H9 (cell line): ENCODE measurements at places on chromosomes 1 and 21. TPM values are rescaled to one million over a fixed set of nuclear protein-coding genes. Genes with fewer than 3 reads are reported as not detected.

- DNase-seq = no peak
Measured at GRCh38 chr1:219495737-219496408, 117.0 kb downstream of the ZC3H11B start.

DNA sequence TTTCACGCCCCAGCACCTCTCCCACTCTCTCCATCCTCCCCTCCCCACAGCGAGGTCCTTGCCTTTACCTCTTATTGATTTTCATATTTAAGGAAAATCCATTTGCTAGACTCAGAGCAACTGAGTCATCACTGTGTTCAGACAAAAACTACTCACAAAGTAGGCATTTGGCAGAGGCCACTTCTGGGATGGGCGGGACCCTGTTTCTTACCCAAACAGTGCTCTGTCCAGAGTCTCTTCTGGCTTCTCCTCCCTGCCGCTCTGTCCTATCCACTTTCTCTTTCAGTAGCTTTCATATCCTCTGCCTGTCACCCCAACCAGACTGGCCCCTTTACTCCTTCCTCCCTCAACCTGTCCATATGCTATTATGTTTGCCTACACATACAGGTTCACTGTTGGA, 2.4 kb upstream of the NAV1 start:
- DNase-seq = no peak

DNA sequence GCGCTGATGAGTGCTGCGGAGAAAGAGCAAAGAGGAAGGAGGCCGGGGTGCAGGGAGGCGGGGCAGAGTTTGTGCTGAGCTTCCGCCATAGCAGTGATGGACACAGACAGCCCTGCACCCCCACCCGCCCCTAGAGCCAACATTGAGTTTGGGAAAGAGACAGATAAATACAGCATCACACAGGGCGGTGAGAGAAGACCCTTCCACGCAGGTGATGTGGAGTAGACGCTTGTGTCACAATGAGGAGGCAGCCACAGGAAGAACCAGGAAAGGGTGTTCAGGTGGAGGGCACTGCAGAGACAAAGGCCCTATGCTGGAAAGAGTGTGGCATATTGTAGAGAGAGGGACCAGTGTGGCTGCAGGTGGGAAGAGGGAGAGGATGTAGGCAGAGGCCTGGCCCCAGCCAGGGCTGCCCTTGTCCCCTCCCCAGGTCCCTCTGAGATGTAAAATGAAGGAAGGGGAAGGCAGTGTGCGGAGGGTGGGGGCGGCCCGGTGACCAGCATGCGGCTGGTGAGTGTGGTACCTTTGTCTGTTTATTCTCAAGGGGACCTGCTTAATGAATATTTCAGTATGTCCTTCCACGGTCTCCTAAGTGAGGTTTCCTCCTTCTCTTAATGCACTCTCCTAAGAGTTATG, 194.4 kb upstream of the TMEM51 start:
- no peak for DNase-seq

DNA sequence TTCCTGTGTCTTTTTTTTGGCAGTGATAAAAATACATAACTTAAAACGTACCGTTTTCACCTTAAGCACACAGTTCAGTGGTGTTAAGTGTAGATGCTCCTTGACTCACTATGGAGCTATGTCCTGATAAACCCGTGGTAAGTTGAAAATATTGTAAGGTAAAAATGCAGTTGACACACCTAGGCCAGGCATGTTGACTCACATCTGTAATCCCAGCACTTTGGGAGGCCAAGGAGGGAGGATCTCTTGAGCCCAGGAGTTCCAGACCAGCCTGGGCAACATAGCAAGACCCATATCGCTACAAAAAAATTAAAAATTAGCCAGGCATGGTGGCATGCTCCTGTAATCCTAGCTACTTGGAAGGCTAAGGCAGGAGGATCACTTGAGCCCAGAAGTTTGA, 73.6 kb upstream of the COG2 start:
- no peak for DNase-seq

DNA sequence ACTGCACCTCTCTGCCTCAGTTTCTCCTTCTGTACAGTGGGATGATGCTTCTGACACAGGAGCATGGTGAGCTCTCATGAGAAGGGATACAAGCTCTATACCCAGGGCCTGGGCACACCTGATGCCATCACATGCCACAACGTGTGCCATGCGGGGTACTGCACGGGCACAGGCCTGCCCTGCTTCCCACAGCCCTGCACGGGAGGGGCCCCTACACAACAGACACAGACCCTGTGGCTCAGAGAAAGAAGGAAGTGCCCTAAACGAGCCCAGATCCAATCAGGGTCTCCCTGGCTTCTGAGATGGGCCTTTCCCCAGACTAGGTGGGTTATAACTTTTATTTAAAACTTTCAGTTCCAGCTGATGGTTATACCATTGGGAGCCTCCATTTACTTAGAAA, 24.6 kb downstream of the C2CD2 start:
- DNase-seq = no peak

- DNase-seq = no peak
Measured at GRCh38 chr1:161495490-161495889, 9.8 kb upstream of the FCGR2A start.

The NUAK2 gene
- 15.4 and 15.5 TPM in 2 replicates for total RNA-seq

The MARK1 gene
- total RNA-seq = 17.5 and 17.8 TPM in 2 replicates

The GCSAML gene
- not detected in 2 replicates for total RNA-seq

The WNT9A gene
- 0.66 and 0.77 TPM in 2 replicates for total RNA-seq

The OR2T34 gene
- not detected in 2 replicates for total RNA-seq

The VTCN1 gene
- total RNA-seq = 0.09 and 0.33 TPM in 2 replicates
